Stimulated activated naive CD4-positive, alpha-beta T cell (primary cell): ENCODE measurements at places on chromosomes 4 and X.

GRCh38 chr4:28073860-28074555, 1213.4 kb downstream of the STIM2 start:
- DNase-seq, result no peak

DNA sequence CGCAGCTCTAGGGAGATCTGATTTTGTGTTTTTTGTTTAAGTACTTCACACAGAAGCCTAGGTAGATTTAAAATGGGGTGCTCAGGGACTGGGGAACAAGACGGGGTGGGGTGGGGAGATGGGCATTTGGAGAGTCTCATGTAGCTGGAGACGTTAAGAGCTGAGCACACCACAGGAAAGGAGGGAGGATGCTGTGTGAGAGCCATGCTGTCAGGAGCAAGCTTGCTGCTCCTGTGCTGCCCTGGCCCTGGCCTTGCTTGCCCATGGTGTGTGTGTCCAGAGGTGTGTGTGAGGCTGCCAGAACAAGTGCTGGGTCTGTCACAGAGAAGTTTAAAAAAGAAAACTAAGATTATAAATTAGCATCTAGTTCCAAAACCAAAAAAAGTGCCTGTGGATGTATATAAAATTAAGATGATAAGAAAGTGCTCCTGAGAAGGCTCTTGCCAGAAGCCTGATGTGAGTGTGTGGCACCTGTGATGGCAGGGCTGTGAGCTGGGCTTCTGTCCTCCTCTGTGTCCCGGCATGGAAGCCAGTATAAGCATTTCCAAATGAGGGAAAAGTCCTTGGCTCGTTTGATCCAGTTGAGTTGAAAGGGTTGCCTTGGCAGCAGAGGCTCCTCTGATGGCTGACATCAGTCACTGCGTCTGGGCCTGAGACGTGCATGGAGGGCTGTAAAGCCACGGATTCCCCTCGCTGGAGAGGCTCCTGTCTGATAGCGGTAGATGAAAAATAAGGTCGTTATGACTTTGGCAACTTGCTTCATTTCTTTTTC, 63.5 kb downstream of the NELFA start:
- no peak for DNase-seq

- no peak for DNase-seq
Observed at GRCh38 chr4:74391890-74392475, 27.0 kb downstream of the EREG start.

DNA sequence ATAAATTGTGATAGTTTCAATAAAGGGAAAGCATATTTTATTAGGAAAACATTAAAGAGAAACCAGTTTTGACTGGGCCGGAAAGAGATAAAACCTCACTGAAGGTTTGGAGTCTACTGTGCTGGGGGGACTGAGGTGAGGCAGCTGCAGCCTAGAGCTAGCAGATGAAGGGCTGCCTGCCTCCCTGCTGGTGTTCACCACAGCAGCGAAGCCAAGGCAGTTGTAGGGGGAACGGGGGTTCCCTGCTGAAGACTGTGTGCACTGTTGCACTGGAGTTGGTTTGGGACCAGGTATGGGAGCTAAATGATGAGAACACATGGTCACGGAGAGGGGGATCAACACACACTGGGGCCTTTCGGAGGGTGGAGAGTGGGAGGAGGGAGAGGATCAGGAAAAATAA, 546.5 kb upstream of the SMIM31 start:
- no peak for DNase-seq

DNA sequence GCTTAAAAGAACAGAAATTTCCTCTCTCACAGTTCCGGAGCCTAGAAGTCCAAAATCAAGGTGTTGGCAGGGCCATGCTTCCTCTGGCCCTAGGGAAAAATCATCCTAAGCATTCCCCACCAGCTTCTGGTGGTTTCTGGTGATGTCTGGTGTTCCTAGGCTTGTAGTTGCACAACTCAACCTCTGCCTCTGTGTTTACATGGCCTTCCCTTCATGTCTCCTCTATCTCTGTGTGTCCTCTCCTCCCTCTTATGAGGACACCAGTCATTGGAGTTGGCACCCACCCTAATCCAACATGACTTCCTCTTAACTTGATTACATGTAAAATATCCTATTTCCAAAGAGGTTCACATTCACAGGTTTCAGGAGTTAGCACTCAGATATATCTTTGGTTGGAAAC, 15.4 kb downstream of the LRP2BP start:
- no peak for DNase-seq

- DNase-seq, result no peak
Observed at GRCh38 chrX:24306440-24306839, 7.4 kb downstream of the SUPT20HL2 start.

DNA sequence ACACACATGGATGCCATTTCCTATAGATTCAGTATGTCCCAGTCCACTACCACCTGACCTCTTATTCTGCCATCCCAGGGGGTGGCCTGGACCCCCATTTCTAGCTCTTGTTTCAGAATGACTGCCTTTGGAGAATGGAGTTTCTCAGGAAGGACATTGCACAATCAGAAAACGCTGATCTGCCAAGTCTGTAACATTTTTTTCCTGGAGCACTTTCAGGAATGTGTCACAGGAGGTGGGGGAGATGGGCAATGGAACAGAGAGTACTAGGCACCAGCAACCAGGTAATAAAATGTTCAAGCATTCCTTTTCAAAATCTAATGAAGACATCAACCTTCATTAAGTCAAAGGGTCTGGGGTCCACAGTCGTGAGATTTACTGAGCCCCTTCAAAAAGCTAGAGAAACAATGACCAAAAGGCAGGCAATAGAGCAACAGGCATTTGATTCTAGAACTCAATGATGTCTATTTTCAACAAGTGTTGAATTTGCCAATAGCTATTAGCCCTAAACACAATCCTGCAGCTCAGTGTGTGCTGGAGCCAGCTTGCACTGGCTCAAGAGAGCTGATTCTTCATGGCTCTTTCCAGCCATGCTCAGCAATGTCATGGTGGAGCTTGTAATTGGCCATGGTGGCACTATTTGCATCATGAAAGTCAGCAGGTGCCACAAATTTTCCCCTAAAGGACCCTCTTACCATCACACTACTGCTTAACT, 87.1 kb downstream of the KDR start:
- DNase-seq, result no peak

GRCh38 chrX:15033917-15034316, 160.7 kb downstream of the MOSPD2 start:
- DNase-seq, result no peak

DNA sequence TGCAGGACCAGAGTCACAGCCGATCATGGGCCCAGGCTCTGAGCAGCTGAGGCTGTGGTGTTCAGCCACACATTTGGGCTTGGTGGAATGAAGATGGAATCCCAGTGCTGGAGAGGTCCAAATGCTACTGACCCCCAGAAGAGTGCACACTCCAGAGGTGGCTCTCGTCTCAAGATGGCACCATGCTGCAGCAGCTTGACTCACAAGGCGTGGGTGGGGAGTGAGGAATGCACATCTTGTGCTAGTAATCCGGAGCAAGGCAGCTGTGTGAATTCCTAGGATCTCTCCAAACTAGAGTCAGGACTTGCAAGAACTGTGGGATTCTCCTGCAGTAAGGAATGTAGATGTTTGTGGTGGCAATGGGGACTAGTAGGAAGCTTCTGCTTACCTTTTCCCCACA, 28.7 kb downstream of the RAB28 start:
- no peak for DNase-seq

- DNase-seq, result no peak
Observed at GRCh38 chr4:107757864-107758476, 37.9 kb upstream of the PAPSS1 start.

- DNase-seq, result no peak
Observed at GRCh38 chr4:166481055-166481454, 608.0 kb downstream of the TLL1 start.

GRCh38 chr4:140851032-140851636, 94.9 kb upstream of the TBC1D9 start:
- no peak for DNase-seq

DNA sequence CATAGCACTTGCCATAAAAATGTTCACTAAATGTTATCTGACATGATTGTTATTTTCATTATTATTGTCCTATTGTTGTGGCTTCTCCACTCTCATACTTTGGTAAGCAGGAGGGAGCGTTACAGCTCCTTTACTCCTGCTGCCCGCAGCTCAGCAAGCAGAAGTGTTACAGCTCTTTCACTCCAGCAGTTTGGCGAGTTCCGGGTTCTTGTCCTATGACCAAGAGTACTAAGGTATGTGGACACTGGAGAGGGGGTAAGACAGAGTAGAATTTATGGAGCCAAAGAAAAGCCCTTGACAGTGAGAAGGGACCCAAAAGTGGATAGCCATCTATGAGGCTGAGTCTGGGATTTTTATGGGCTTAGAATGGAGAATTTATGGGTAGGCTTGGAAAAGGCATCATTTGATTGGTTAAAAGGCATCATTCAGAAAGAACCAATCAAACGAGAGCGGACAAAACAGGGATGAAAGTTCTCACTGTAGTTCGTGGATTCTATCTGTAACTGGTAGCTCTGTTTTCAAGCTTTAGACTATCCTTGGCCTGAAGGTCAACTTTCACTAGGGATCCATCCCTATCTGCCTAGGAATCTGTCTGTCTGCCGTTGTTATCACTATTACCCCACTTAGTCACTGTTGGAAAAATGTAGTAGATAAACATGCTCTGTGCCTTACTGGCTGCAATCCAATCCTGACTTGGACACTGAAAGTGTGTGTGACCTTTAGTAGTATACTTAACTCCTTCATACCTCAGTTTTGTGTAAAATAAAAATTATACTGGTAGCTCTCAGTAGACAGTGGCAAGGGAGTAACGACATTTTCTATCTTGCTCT, 545.6 kb upstream of the LCORL start:
- no peak for DNase-seq

GRCh38 chr4:40316782-40317635, 18.1 kb upstream of the CHRNA9 start:
- DNase-seq, result no peak

DNA sequence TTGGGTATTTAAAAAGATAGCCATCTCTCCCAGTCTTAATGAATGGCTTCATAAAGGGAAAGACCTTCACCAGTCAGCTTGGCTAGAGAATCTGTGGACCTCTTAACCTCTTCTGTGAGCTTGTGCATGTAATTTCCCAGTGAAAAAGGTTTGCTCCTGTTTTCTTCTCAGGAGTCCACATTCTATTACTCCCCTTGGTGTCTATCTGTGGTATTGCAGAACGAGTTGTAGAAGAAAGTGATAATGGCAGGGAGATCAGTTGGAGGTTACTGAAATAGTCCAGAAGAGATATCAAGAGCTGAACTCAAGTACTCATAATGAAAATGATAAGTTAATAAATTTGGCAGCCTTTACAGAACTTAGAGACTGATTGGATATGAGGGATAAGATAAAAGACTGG, 16.5 kb upstream of the VAMP7 start:
- no peak for DNase-seq

DNA sequence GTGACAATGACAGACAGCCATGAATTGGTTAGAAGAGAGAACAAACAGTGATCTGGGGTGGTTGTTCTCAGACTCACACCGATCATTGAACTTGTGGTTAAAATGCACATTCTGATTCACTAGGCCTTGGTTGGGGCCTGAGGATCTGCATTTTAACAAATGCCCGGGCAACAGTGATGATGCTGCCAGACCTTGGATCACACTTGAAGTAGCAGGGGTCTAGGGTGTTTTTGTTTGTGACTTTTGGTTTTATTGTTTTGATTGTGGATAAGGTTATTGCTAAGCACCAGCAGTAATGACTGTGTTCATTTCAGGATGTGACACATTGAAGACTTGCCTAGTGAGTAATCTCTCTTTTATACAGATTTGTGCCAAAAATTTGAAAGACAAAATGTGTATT, 36.5 kb downstream of the TXLNG start:
- no peak for DNase-seq

- no peak for DNase-seq
Observed at GRCh38 chr4:37068580-37068979, 176.0 kb upstream of the NWD2 start.

DNA sequence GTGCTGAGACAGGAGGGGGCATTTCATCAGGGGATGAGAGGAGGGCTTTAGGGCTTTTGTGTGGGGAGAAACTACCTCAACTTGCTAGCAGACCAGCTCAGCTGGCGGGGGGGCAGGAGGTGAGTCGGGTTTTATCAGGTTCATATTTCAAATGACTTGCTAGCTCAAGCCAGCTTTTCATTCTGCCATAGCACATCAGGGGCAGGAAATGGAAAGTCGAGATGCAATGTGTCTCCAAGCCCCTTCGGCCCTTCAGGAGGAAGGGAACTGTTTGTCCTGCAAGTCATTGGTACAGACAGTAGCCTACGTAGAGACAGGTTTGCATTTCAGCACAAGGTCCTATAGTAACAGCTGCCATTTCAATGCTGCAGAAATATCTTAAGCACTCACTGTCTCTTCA, 194.1 kb downstream of the PTTG2 start:
- DNase-seq, result no peak

DNA sequence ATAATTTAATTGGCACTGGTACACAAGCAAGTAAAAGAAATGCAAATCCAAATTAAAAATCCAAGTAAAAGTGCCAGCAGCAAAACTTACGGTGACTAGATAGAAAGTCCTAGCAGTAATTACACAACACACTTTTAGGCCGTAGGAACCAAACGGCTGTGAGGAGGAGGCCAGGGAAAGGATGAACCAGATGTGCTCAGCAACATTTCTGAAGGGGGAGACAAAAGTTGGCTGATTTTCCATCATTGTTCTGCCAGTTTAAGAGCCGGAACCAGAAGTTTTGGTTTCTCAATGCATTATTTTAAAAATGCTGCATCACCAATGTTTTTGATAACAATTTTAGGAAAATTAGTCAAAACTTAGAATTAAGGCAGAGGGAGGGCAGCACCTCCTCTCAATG, 68.7 kb upstream of the ENPP6 start:
- no peak for DNase-seq

DNA sequence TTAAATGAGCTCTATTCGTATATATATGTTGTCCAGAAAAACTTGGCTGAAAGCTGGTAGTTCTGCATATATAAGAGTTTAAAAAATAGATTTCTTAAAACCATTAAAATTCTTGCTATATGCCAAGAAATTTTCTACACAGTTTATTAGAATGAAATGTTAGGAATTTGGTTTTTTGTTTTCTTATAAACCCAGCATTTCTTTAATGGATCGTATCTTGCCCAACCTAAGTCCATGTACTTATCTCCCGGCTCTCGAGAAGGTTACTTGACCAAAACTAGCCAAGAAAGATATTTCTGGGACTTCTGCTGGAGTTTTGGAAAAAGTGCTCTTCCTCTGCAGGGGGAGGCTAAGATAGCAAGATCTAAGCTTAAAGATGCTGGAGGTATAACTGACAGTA, 4.7 kb upstream of the ASB5 start:
- DNase-seq, result no peak

DNA sequence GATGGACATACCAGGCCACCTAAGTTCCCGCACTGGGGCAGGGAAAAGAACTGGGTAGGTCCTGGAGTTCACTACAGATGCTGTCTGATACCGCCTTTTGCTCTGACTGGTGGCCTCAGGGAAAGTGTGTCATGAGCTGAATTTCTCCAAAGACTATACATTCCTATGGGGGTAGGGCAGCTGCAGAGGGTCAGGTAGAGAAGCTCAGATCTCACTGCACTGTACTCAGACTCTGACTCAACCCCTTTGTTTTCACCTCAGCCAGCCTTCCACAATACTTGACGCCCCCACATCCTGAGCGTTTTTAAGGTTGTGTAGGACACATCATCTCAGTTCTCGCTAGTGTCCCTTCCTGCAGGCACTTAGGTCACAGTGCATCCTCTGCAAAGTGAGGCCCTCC, 7.8 kb downstream of the GATB start:
- DNase-seq, result no peak
